Astrocyte (in vitro differentiated cells and primary cell): ENCODE measurements at places on chromosomes 5 and 9. TPM values are rescaled to one million over a fixed set of nuclear protein-coding genes. Genes with fewer than 3 reads are reported as not detected.

Gene ALDOB
- total RNA-seq = not detected in 2 replicates

GRCh38 chr5:12636209-12636608, 732.0 kb upstream of the CTNND2 start:
- no peak overlapping the region for H3K4me3 ChIP-seq
- no peaks in the 10 kb centered on the region for H3K36me3 ChIP-seq
- H3K27me3 ChIP-seq = no peaks in the 10 kb centered on the region
- no peak for DNase-seq
- H3K27ac ChIP-seq = no peak overlapping the region

DNA sequence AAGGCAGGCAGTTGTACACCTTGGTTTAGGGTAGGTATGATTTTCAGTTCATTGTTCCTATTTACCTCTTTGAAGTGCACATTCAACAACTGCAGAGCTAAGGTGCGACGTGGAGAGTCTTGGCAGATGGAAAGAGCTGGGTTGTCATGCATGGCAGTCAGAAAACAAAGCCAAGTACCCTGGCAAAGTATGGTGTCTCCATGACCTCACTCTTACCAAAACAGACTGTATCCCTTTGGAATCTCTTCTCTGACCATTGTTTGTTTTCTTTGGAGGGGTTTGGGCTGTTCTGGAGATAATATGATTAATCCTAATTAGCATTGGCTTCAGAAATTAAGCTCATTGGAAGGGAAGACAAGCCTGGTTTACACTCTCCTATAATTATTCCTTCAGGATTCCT, 665.7 kb downstream of the DNAH5 start:
- no peak overlapping the region for H3K4me3 ChIP-seq
- no peak overlapping the region for H3K27ac ChIP-seq
- no peaks in the 10 kb centered on the region for H3K27me3 ChIP-seq
- H3K4me1 ChIP-seq = peaks cover 5% of the 10 kb centered on the region

- H3K36me3 ChIP-seq = no peaks in the 10 kb centered on the region
- DNase-seq = no peak
- no peak overlapping the region for H3K4me3 ChIP-seq
- H3K27ac ChIP-seq = no peak overlapping the region
- no peaks in the 10 kb centered on the region for H3K27me3 ChIP-seq
These were observed 18.5 kb downstream of the ZSWIM6 start for GRCh38 chr5:61350535-61350934.

- peaks cover 12% of the 10 kb centered on the region for H3K27me3 ChIP-seq
- no peak overlapping the region for H3K27ac ChIP-seq
- H3K4me1 ChIP-seq = no peaks in the 10 kb centered on the region
- no peaks in the 10 kb centered on the region for H3K36me3 ChIP-seq
- no peak overlapping the region for H3K4me3 ChIP-seq
- no peak for DNase-seq
These were observed 70.3 kb upstream of the PCA3 start for GRCh38 chr9:76693912-76694311.

- no peak for DNase-seq
- no peaks in the 10 kb centered on the region for H3K27me3 ChIP-seq
These were observed 54.8 kb downstream of the NEK6 start for GRCh38 chr9:124312290-124313265.
